ENCODE measurements at places on chromosomes 7 and 10.

- DNase-seq: no peak
Observed at GRCh38 chr7:117951285-117951684, 78.0 kb upstream of the CTTNBP2 start.

DNA sequence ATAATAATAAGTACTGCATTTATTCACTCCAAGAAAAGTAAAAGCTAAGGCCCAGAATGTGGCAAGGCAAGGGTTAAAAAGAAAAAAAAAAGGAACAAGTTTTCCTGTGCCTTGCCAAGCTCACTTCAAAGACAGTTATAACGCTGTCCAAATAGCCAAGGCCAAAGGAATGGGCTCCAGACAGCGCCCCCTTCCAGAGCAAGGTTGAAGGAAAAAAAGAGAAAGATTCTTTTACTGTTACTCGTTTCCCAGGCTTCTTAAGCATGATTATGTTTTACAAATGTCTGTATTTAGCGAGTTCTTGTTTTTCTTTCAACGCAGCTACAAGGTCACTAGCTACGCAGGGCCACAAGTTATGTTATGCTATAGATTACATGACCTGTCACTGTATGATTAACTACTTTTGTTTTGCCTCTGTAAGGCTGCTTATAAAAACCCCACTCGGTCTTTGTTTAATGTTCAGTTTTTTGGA lies 9.1 kb upstream of the EIF4H start:
- no peak for DNase-seq

DNA sequence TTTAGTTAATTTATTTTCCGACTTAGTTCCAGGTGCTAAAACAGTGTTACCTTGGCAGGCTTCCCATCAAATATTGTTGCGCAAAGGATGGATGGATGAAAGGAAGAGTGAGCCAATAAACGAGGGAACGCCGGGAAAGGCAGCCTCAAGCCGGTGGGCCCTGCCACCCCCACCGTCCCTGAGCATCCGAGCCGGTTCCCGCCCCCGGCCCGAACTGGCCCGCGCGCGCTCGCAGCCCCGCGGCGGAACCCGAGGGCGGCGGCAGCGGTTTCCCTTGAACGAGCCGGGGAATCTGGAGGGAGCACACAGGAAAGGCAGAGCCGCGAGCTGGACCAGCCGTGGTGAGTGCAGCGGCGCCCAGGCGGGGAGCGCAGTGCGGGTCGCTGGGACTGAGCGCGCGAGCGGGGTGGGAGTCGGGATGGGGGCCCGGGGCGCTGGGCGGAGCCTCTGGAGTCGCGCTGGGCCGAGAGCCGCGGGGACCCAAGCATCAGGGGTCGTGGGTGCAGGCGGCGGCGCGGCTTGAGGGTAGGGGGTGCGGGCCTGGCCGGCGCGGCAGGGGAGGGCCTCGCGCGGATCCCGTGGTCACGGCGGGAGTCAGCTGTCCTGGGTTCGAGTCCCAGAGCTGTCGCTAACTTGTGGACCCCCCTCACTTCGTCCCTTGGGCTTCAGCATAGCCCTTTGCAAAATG lies at the start of gene AGK:
AGK (plus strand) TSS at position 317 of the 688 bp plus-strand sequence. CDS start 4,057 bp downstream, outside the sequence.
- peak; percentile 41 for DNase-seq

DNA sequence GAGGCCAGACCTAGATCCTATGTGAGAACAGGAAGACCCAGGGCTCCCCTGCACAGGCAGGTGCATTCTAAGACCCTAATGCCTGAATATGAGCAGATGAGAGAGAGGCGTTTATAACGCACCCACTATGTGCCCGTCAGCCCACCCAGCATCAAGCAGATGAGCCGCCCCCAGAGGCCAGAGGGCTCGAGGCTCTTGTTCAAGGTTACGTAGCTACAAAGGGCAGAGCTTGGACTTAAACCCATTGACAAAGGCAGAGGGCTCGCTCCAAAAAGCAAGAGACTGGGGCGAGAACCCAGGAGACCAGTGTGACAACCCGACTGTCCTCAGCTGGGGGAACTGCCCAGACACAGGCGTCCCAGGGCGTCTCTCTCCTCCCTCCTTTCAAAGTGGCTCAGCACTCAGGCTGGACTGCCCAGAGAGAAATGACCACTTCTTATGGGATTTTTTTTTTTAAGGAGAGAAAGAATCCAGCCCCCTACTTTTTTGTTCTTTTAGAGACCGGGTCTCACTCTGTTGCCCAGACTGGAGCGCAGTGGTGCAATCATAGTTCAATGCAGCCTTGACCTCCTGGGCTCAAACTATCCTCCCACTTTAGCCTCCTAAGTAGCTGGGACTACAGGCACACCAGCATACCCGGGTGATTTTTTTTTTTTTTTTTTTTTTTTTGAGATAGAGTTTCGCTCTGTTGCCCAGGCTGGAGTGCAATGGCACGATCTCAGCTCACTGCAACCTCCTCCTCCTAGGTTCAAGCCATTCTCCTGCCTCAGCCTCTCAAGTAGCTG lies 40.1 kb downstream of the TNRC18 start:
- no peak for DNase-seq

DNA sequence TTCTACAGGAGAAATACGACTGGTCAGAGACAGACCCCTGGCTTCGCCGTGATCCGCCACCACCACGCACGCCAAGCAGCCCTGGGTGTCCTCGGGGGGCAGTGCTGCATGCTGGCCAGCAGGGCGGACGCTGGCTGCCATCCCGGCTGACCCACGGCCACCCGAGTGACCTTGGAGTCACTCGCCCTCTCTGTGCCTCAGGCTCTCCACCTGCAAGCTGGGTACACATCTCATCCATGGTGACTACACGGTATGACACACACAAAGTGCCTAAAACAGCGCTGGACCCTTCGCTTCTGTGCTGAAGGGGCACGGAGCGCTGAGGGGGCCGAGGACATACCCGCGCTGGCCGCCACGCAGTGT lies 62.0 kb upstream of the RNF32 start:
- no peak for DNase-seq

- no peak for DNase-seq
Observed at GRCh38 chr10:123470336-123470921, 195.7 kb upstream of the GPR26 start.

DNA sequence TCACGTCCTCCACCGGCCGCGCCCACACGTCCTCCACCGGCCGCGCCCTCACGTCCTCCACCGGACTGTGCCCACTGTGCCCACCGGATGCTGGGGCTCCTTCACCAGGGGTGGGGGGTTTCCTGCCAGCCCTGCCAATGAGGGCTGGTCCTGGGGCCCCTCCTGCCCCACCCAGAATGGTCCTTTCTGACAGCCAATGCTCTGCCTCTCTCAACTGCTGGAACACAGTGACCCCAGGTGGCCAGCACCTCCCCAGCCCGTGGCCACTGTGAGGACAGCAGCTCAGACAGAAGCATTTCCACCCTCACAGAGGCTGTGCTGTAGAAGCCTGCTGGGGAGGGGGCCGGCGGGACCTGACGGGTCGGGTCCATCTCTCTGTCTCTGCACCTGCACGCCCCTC lies 90.1 kb upstream of the DNAAF5 start:
- DNase-seq: no peak

GRCh38 chr10:101550965-101551364 lies 37.1 kb downstream of the POLL start:
- no peak for DNase-seq

GRCh38 chr10:35172574-35172973 lies 45.9 kb downstream of the CREM start:
- no peak for DNase-seq

GRCh38 chr7:7569081-7569527 lies 2.4 kb downstream of the MIOS start:
- DNase-seq: no peak

GRCh38 chr10:84308481-84309304 lies 19.7 kb upstream of the CCSER2 start:
- peak; percentile 44 for DNase-seq

DNA sequence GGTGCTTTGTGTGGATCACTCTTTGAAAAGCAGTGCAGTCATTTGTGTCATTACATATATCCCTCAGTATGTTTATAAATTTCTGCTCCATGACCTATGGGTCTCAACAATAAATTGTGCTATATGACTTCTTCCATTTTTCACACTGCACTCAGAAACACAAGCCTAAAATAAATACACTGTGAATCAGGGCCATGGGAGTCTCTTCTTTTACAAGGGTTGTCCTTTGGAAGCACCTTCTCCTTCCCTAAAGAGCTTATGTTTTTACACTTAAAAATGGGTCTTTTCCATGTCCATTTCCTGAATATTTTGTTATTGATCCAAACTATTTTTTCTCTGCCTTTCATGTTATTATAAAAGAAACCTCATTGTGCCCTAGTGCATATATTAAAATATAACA lies 108.3 kb upstream of the MEOX2 start:
- no peak for DNase-seq

DNA sequence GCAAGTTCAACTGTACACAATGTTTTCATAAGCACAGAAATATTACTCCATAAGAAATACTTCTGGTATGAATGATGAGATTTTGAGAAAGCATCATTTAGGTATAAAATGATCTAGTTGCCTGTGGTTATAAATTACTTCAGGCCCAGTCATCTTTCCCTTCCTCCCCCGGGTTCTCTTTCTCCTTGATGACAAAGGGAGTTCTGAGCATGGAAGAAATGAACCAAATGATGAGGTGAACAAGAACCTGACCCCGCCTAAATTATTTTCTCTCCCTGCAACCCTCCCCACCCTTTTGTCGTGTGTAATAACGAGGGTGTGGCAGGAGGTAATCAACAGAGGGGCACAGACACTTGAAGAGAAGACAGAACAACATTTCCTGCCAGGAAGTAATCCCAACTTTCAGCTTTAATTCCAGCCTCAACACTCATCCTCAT lies 319.6 kb upstream of the SP8 start:
- DNase-seq: no peak

DNA sequence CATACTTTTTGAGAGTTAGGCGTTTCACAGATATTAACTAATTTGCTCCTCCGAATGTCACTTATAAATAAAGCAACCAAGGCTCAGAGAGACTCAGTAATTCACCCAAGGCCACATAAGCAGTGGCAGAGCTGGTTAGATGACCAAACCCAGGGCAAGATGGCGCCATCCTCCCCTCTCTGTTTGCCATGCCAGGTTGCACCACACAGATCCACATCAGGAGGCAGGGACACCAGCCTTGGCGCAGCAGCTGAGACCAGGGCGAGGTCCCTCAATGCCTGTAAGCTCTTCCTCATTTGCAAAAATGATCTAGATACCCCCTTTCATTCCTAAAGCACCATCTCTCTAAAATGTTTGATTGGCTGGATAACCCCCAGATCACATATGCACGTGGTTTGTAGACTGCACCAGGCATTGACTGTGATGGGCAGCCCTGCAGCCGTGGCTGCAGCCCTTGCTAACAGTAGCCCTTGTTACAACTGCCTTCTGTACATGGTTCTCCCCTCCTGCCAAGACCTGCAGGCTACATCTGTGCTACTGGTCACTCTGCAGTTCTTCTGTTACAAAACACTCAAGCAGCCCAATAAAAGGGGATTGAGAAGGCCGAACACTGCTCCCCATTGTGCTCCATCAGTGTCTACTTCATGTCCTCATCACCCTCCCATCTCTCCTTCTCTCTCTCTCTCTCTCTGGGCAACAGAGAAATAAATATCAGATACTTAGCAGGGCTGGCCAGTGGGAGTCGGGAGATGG lies 298.6 kb downstream of the PRPF18 start:
- DNase-seq: no peak

DNA sequence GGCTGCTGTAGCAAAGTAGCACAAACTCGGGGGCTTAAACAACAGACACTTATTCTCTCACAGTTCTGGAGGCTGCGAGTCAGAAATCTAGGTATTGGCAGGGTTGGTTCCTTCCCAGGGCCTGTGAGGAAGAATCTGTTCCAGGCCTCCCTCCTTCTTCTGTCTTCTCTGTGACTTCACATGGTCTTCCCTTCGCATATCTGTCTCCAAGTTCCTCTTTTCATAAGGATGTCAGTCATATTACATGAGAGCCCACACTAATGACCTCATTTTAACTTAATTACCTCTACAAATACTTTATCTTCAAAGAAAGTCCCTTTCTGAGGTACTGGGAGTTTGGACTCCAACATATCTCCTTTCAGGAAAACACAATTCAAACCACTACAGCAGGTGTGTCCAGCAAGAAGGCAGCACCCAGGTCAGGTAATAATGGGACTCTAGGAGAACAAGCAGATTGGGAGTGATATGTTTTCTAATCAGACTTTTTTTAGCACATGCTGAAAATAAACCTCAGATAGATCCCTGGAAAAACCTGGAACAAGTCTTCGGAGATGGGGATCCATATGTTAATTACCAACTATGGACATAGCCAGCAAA lies 11.7 kb downstream of the CREB5 start:
- no peak for DNase-seq

GRCh38 chr7:8161364-8161828 lies 100.6 kb downstream of the ICA1 start:
- no peak for DNase-seq

- DNase-seq: no peak
Observed at GRCh38 chr7:79412438-79412837, 41.0 kb downstream of the MAGI2 start.

DNA sequence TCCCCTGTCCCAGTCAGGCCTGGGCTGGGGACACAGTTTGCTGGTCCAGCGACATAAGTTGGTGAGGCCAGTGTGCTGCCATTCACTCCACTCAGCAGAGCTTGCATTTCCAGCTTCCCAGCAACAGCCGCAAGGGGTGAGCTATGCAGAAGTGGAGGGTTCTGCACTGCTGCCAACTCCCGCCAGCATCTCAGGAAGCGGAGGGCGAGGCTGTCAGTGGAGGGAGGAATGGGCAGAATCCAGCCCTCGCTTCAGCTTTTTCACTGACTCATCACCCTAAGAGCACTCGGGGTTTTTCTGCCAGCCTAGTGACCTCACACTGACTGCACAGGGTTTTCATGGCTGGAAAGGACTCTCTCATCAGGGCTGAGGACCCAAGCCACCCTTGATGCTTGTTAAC lies 625.1 kb upstream of the MKI67 start:
- no peak for DNase-seq

GRCh38 chr7:28626624-28627262 lies 214.4 kb downstream of the CREB5 start:
- no peak for DNase-seq

GRCh38 chr10:89518108-89518507 lies 17.3 kb downstream of the SLC16A12 start:
- DNase-seq: no peak

- no peak for DNase-seq
Observed at GRCh38 chr10:132534391-132535064, 3.1 kb upstream of the INPP5A start.

DNA sequence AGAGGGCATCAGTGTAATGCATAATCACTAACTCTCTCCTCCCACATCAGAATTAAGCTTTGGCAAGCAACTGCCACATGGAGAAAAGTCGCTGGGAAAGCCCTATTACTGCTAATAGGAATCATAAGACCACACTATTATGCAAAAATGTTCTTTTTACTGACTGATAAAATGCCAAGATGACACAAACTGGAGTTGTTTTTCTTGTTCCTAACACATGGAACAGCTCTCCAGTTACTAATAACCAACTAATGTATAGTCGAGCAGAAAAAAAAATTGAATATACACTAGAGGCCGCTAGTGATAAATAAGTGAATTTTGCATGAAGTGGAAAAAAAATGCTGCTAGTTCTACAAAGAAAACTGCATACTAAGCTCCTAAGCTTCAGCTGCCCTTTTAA lies 165.6 kb downstream of the TPK1 start:
- DNase-seq: no peak

- DNase-seq: no peak
Observed at GRCh38 chr10:122244001-122244975, 26.8 kb upstream of the BTBD16 start.

- DNase-seq: no peak
Observed at GRCh38 chr10:85315657-85316056, 987.3 kb downstream of the CCSER2 start.
